D341Med (cell line): ENCODE measurements at places on chromosomes 4 and X.

DNA sequence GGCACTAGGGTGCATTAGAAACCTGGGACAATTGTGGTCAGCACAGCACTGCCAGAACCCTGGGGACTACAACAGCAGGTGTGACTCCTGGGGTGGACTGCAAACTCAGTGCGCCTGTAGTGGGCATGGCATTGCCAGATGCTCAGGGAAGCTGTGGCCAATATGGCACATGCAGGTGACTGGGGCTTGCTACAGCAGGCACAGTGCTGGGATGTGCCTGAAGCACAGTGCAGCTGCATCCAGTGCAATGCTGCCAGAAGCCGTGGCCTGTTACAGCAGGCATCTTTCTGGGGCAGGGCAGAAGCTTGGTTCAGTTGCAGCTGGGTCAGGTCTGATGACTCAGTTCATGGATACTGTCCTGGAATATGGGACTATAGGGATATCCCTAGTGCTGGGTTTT, 445.8 kb downstream of the CCSER1 start:
- no peak for DNase-seq

DNA sequence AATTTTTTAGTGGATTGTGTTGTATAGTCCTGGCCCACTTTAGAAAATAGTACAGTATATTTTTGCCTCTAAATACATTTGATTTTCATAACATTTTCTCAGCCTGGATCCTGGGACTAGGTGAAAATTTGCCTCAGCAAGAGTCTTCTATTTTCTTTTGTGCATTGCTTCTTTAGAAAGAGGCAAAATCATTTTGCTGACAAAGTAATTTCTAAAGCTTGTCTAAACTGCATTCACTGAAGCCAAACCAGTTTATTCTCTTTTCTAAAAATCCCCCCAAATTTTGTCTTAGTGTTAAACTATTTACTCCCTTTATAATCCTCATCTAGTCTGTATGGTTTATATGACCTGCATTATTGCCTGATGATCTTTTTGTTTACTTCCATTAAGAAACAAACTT, 326.3 kb downstream of the C4orf33 start:
- DNase-seq = no peak

DNA sequence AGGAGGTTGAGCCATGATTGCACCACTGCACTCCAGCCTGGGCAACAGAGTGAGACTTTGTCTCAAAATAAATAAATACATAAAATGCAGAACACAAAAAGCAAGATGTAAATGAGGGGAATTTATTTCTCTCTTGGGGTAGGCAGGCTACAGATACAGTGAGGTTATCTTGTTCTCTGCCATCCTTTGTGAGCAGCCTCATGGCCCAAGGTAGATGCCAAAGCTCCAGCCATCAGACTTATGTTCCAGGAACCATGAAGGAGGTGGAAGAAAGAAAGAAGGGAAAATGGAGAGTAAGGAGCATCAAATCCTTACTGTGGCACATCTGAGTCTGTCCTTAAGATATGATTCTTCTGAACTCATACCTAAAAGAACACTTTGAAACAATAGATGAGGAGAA, 11.1 kb downstream of the ARSH start:
- no peak for DNase-seq

- DNase-seq = no peak
These were observed 25.5 kb downstream of the PRMT9 start for GRCh38 chr4:147658501-147658900.

- no peak for DNase-seq
These were observed 2506.6 kb downstream of the ARAP2 start for GRCh38 chr4:33737726-33738125.

DNA sequence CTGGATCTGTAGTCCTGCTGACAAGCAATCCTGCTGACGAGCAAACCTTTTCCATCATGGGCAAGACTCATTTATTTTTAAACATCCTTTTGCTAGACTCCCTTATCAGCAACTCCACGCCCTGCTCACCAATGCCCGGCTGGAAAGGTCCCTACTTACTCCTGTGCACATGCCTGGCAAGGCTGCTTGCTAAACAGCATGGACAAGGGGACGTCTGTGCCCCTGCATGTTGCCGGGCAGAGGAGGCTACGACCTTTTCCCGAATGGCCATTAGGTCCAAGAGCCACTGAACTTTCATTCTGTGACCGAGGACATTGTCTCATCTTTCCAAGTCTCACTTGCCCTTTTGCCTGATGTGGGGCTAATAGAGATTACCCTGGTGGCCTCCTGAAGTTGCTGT, 98.6 kb downstream of the MGST2 start:
- no peak for DNase-seq

- peak; percentile 39 for DNase-seq
These were observed 66.1 kb downstream of the NR3C2 start for GRCh38 chr4:148376151-148376550.

- no peak for DNase-seq
These were observed 42.0 kb downstream of the LIMCH1 start for GRCh38 chr4:41580007-41580406.

DNA sequence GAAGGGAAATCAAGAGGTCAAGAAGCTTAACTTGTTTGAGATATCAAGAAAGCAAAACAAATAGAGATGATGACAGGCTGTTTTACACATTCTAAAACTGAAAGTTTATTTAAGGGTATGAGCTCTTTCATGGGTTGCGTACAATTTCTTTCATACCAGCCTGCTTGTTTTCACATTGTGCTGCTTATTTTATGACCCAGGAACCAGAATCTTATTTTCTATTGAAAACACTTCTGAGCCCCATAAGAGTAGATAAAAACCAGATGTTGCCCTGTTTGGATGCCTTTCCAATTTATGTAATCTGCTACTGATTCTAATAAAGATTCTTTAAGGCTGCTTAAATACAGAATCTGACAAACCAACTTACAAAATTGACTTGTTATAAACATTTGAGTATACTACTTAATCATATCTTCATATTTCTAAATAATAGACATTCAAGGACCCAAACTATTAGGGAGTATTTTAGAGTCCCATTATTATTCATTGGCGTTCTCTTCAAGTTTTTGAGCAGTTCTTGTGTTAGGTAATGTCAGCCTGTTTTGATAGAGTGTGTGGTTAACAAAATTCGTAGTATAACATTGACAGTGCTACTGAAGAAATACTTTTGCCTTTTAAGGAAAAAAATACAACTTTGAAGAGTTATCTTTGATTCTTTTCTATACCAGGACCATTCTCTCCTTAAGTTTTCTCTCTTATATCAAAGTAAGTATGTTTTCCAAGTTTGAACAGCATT, 74.4 kb downstream of the PDLIM5 start:
- no peak for DNase-seq

DNA sequence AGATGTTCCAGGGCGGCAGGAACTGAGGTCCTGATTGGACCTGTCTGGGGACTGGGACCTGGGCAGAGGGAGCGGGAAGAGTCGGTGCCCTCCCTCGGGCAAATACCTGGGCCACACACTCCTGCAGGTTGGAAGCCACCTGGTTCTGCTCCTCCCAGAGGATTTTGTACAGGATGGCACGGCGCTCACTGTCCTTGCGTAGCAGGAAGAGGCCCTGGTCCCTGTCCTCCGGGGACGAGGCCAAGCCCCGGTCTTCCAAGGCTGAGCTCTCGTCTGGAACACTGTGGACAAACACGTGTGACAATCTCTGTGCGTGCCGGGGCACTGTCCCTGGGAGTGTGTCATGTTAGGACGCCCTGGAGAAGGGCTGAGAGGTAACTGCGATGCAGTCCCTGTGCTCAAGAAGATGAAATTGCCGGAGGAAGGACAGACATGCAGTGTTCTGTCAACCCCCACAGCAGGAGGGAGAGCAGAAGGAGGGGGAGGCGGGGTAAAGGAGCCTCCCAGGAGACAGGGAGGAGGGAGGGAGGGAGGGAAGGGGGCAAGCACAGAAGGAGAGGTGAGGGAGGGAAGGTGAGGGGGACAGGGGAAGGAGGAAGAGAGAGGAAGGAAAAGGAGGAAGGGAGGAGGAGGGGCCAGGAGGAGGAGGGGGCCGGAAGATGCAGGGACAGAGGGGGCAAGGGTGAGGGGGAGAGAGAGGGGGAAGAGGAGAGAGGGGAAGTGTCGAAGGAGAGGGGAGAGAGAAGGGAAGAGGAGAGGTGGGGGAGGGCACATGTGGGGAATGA, 29.0 kb downstream of the PDHA1 start:
- DNase-seq = no peak

DNA sequence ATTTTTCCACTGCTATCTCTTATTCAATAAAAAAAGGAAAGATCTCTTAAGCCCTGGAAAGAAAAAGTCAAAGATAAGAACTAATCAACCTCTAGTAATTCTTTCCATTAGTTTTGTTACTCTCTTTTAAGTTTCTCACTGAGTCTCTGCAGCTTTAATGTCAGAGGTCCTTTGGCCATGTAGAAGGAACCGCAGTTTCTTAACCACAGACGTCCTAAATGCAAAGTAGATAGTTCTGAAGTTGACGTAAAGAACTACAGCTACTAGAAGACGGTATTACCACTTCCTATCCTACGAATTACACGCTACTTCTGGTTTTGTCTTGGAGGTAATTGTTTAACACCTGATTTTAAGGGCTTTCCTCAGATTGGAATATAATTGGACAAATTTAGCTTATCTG, 325.9 kb downstream of the ANKRD50 start:
- DNase-seq = no peak

GRCh38 chr4:126242679-126243390, 928.1 kb downstream of the FAT4 start:
- DNase-seq = no peak

DNA sequence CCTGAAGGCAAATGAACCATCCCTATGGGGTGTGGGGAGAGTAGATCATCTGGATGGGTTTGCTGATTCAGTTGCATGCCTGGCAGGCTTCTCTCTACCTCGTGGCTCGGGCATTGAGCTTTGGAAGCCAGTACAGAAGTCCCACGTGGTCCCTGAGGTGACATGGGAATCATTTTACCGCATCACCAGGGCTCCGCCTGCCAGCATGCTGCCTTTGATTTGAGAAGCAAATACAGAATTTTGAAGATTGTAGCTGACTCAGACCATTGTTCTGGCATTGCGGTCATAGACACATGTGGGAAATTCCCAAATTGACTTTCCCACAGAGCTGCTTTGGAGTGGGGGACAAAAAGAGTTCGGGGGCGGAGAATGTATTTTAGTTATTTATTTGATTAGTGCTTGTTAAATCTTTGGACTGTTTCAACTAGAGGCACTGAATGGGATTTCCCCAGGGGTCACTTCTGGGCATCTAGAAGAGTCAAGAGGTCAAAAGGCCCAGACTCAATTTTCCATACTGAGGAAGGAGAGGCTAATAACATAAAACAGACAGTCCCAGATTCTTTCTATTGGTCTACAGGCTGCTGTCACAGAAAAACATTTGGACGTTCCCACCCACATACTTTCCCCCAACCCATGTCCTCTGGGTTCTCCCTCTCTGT, 79.3 kb downstream of the NHSL2 start:
- DNase-seq = no peak

DNA sequence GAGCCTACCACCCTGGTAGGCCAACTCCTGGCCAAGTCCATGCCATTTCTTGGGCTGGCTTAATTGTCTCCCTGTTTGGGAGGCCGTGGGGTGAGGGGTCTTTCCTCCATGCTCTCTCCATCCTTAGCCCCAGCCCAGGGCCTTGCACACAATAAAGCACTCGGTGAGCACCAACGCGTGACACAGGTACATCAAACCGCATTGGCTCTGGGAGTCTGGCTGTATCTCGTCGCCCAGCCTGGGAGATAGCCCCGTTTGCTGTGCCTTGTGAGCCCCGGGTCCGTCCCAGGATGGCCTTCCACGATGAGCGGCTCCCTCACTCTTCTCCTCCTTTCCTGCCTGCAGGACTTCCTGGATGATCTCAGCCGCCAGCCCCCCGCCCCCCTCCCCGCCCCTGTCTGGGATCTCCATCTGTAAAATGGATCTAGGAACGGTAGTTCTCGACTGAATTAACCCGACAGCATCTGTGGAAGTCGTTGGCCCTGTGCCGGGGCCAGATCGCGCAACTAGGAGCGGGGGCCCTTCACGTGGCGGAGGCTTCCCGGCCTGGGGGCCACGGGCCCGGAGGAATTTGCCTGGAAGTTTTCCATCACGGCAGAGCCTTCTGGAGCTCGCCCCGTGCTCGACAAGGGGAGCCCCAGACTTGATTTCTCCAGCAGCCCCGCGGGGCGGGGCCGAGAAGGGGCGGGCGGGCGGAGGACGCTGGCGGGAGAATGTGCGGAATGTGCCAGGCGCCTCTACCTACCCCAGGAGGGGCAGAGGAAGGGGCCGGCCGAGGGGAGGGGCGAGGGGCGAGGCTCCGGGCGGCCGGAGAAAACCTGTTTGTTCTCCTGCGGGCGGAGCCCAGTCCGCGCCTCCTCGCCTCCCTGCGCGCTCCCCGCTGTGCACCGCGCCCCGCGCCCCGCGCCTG, at the start of gene ZNF185:
ZNF185 (plus strand) TSS at position 846 of the 910 bp plus-strand sequence. CDS start 16,423 bp downstream, outside the sequence.
- no peak for DNase-seq

DNA sequence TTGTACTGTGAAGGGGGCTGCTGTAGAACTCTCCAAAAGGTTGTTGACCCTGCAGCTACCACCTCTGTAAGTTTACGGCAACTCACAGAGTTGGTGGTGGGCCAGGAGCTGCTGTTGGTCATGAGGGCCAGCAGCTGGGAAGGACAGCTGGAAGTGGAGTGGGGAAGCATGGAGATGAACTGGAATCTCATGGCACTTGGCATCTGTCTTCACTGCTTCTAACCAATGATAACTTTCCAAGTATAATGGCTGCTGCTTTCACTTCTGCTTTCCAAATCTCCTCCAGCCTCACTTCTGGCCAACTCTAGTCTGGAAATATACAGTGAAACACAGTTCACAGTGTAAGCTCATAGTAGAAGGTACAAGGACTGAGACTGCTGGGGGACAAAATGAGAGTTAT, 126.5 kb upstream of the INTU start:
- no peak for DNase-seq

- no peak for DNase-seq
These were observed 244.2 kb downstream of the ANKRD50 start for GRCh38 chr4:124468360-124468759.

GRCh38 chrX:133928365-133928764, 57.0 kb downstream of the GPC3 start:
- DNase-seq = no peak

- DNase-seq = no peak
These were observed 11.9 kb downstream of the FSTL5 start for GRCh38 chr4:162151850-162152249.

GRCh38 chrX:153102418-153102817, 30.2 kb downstream of the PNMA6A start:
- DNase-seq = no peak

DNA sequence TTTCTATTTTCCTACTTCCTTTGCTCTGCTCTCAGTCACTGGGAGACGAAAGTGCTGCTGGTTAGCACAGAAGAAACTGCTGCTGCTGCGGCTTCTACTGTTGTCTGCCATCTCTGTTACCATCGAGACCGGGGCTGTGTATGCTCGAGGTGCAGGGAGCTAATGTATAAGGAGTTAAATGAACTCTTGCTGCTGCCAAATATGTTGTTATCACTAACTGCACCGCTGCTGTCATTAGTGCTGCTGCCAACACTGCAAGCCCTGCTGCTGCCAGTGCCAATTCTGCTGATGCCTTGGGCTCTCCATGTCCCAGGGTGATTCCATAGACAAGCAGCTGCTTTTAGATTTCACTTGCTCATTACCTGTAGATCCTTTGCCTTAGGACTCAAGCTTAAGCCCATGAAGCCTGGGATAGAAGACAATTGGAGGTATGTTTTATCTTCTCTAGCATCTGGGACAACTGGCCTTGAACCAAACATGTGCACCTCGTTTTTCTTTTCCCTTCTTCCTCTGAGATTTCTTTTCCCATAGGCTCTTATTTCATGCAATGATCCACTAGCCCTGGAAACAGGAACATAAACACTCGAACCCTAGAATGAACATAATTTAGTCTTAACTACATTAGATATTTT, 107.8 kb downstream of the CCSER1 start:
- DNase-seq = peak; percentile 46
